ENCODE measurements at places on chromosomes 4 and X.

- DNase-seq, result no peak
Observed at GRCh38 chrX:1443496-1444075, 9.1 kb downstream of the ASMTL start.

DNA sequence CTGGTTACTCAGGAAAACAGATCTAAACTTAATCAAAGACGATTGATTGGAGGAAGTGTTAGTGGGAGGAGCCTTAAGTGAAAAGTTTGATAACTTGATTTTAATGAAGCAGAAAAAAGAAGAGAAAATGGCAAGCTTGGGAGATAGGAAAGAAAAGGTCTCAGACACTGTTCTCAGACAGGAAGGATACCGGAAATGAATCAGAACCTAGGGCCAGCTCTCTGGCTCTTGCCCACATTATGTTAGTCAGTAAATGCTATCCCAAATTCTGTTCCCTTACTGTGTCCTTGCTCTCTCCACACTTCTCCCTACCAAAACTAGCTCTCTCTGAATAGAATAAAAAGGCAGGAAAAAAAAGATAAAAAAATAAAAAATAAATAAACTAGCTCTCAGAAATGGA is 48.6 kb upstream of the TMEM164 start:
- no peak for DNase-seq

DNA sequence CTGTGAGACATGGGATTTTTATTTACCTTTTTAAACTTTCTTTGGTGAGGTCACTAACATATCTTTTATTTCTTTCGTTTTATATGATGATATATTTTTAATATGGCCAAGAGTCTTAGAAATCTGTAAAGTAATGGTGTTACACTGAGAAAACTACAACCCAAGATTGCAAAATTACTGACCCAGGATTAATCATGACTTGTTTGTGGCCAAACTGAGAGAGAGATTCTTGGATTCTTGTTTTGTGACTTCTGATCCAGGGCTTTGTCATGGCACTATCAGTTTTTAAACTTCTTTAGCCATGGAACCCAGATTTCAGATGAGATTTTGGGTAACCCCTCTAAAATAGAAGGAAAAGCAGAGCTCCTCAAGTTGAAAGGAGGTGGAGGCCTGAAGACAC is 42.0 kb downstream of the SGMS2 start:
- DNase-seq, result no peak

GRCh38 chrX:10048076-10048475 is 80.9 kb downstream of the CLDN34 start:
- no peak for DNase-seq

- no peak for DNase-seq
Observed at GRCh38 chr4:128658214-128658631, 151.3 kb upstream of the JADE1 start.

GRCh38 chr4:145670422-145670821 is 9.5 kb upstream of the C4orf51 start:
- DNase-seq, result no peak

DNA sequence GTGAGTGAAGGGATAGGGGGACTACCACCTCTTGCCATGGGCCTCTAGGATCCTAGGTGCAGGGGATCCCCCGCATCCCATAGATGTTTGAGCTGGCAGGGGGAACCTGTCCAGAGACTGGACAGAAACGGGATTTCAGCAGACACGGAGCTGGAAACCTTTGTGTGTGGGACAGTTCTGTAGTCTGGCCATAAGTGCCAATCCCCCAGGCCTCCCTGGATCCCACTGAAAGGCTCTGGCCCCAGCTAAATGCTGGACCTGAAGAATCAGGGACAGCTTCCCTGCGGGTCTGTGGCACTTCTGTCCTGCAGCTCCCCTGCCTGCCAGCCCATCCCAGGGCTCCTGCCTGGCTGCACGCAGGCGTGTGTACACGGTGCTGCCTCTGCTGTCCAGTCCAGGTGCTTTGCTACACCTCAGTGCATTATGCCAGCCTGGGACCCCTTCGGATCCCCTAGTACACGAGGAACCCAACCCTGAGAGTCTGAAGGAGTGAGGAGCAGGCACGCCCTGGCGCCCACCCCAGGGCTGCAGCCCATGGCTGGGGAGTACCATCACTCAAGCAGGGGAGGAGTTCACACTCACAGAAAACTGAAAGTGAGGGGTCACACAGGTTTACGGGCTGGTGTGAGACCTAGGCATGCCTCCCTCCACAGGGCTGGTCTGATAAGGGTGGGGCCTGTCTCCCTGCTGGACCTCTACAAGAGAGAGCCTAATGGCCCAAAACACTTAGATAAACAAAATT is 703.0 kb downstream of the ARAP2 start:
- no peak for DNase-seq

GRCh38 chr4:173505924-173506518 is 24.0 kb downstream of the HAND2 start:
- peak; percentile 45 for DNase-seq

DNA sequence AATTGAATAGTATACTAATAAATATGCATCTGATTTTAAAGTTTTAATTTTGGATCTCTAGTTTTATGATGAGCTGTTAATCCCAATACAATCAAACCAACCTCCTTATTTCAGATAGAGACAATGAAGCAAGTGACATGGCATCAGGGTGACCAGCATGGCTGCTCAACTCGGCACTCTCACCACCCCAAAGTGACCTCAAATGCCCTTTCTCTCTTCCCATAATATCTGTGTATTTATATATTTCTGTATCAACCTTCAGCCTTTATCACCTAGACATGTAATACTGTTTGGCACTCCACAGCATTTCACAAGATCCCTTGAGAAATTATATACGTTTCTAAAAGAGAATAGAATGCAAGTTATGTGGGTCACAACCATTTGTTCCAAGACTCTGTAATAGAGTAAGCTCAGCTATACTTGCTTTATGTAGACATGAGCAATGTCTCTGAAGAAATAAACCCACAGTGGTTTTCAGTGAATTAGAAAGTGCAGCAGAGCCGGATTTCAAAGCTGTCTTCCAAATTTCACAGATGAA is 1623.2 kb upstream of the PABPC4L start:
- DNase-seq, result no peak

GRCh38 chr4:1512738-1513660 is 106.8 kb upstream of the NKX1-1 start:
- peak; percentile 30 for DNase-seq

DNA sequence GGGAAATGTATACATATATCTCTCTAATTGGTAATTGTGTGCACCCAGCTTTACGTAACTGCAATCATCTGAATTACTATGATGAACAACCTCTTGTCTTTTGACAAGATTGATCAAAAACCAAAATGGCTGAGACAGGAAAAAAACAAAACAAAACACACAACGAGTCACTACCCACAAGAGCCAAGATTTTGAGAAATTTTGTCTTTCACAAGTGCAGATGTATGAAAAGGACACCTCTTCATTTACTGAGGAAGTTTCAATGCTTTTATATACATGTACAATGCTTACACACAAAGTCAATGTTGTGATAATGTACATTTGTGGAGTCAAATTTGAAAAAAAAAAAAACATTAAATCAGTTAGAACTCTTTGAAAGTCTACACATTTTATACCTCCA is 224.6 kb downstream of the SCFD2 start:
- DNase-seq, result no peak

GRCh38 chr4:47535567-47536147 is 50.6 kb downstream of the ATP10D start:
- DNase-seq, result no peak

DNA sequence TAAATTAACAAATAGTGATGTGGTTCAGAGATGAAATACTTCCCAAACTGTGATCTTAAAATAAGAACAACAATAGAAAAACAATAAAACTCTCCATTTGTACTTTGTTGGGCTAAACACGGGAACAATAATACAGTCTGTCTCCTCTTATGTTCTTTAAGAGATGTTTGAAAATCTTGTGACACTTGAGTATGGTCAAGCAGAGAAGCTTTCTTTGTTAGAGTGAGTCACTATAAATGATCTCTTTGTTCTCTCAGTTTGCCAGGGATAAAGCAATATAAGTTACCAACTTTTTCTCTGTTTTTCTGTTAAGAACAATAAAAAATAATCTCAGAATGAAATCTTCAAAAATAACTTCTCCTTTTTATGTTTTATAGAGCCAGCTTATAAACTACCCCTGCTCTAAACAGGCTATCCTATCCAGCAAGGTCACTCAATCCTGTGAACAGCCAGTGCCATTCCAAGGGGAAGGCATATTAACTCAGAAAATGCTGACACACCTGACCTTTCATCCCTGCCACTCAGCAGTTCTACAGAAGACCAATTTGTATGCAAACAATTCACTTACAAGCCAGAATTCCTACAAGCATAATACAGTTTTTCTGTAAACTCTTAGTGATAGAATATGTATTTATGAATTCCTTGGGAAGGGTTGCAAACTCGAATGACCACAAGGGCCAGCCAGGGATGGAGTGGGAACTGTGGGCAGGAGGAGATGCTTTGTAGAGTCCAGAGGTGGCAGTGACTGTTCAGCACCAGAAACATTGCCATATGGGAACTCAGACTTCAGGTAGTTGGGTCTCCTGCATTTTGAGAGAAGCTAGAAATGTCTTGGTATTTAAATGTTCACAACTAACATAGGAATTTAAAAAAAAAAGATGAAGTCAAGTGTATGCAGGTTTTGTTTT is 52.2 kb downstream of the AFM start:
- no peak for DNase-seq

GRCh38 chrX:134158821-134159512 is 78.0 kb upstream of the CCDC160 start:
- no peak for DNase-seq

DNA sequence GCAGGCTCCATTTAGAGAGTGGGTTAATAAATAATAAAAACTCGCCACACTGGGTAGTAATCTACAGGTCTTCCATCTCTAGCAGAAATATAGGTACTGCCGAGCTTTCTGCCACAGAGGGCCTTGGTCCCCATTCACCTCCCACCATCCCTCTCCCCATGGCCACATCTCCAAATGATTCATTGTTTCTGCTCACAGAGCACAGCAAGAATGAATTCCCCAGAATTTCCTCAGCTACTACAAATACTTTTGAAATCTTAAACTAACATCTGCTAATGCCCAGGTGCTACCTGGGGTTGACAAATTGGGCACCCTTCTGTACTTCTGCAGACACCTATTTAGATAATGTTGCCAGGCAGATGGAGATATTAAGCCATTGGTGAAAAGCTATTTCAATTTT is 5.1 kb downstream of the PHEX start:
- DNase-seq, result no peak

DNA sequence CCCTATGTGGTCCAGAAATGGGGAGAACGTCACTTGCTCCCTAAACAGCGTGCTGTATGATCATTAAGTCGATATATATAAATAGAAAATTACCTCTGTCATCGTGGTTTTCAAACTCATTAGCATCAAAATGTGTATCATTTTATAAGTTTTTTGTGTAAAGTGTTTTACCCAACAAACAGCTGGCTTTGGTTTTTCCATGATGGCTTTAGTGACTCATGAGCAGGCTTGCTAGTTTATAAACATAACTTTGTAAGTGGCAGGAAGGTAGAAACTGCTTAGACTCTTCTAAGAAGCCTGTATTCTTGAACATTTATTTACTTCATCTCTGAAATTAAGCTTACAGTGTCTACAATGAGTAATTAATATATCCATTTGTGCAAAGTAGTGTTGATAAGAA is 108.4 kb upstream of the DIPK2B start:
- DNase-seq, result no peak

GRCh38 chr4:182091128-182091527 is 152.1 kb upstream of the TENM3 start:
- no peak for DNase-seq

- no peak for DNase-seq
Observed at GRCh38 chr4:5447755-5448154, 260.6 kb downstream of the EVC2 start.

DNA sequence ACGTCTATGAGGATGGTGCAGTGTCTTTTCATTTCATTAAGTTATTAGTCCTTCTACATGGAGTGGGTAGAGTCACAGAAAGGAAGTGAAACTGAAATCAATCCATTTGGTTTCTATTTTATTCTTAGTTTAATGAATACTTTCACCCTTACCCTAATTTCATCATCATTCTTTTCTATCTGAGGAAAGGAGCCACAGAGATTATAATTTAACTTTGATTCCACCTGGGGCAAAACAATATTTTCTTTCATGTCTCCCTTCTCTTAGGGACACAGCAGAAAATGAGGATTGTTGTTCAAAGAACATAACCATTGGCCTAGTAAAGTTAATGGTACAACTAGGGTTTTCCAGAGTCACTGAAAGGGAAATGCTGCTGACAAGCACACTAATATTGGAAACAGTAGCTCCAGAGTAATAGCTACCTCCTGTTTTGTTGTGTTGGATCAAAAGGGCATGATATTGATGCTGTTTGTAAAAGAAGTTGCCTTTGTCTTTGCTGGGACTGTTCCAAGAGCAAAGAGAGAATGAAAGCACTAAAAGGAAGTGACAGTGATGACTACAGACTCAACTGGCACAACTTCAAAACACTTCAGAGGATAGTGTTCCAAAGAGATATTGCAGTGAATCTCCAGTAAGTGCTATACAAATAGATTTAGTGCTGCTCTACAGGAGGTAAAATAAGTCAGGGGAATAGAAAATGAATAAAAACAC is 247.1 kb upstream of the PITX2 start:
- DNase-seq, result no peak

- DNase-seq, result no peak
Observed at GRCh38 chrX:31356275-31357212, 284.7 kb upstream of the FTHL17 start.

DNA sequence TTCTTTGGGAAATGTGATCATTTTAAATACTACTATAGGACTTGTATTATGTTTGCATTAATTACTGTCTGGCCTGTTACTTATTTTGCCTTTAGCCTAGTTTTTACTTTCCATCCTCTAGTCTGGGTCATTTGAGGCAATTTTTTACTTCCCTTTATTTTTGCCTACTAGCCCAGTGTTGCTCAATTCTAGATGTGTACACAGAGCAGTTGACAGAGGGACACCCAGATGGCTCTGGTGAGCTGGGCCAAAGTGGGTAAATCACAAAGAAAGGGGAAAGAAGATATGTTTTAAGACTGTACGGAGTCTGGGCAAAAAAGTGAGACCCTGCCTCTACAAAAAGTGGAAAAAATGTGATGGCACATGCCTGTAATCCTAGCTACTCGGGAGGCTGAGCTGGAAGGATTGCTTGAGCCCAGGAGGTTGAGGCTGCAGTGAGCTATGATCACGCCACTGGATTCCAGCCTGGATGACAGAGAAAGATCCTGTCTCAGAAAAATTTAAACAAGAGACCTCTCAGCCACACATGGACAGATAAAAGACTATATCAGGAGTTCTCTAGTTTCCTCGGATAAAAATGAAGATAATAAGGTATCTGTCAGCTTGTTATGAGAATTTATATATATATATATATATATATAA is 35.7 kb downstream of the APOO start:
- no peak for DNase-seq

DNA sequence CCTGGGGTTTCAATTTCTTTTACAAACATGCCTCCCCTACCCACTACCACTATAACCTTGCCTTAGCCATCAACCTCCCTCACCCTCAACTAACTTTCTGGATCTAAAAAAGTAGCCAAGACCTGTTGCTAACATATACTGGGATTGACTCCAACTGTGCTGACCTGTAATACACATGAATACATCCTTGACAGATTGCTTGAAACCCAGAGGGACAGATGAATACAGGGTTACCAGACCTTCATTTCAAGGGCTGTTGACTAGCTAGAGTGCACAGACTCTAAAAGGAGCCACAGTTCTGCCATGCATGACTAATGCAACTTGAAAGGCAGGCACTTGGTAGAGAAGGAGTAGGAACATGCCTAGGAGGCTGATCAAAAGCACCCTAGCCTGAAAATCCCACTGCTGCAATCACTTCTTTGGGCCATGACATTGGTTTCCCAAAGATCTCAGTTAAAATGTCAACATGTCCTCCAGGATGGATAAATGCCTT is 121.0 kb downstream of the PCDH19 start:
- DNase-seq, result no peak

GRCh38 chr4:22072726-22073125 is 124.2 kb upstream of the KCNIP4 start:
- no peak for DNase-seq
